ENCODE measurements at places on chromosomes 1 and 21.

DNA sequence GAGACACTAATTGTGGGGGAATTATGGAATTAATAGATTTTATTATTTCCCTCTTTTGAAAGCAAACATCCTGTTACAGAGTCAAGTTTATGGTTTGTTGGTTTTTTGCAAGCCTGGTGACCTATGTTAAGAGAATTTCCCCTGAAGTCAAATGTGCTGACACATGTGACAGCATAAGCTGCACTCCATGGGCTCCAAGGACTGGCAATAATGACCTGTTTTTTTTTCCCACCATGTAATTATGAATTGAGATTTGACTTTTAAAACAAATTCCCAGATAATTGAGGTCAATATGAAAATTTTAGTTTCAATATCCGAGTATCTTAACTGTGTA is 242.5 kb upstream of the SGIP1 start:
- no peak for DNase-seq

- no peak for DNase-seq
Measured at GRCh38 chr1:19036813-19037605, 80.5 kb upstream of the IFFO2 start.

DNA sequence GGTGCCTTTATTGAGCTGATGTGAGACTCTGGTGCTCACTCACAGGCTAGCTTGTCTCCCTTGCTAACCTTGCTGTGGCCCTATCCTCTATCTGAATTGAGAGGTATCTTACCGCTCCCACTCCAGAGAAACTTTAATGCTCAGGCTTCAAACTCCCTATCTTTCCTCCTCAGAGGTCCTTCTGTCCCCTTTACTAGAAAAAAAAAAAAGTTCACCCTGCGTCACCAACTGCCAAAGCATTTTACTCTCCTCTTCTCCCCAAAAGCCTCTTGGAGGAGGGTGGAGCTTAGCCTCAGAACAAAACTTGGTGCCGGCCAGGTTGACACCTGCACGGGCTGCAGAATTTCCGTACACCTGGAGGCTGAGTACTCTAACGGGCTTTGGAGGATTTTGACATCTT is 55.1 kb downstream of the ATP2B4 start:
- no peak for DNase-seq

DNA sequence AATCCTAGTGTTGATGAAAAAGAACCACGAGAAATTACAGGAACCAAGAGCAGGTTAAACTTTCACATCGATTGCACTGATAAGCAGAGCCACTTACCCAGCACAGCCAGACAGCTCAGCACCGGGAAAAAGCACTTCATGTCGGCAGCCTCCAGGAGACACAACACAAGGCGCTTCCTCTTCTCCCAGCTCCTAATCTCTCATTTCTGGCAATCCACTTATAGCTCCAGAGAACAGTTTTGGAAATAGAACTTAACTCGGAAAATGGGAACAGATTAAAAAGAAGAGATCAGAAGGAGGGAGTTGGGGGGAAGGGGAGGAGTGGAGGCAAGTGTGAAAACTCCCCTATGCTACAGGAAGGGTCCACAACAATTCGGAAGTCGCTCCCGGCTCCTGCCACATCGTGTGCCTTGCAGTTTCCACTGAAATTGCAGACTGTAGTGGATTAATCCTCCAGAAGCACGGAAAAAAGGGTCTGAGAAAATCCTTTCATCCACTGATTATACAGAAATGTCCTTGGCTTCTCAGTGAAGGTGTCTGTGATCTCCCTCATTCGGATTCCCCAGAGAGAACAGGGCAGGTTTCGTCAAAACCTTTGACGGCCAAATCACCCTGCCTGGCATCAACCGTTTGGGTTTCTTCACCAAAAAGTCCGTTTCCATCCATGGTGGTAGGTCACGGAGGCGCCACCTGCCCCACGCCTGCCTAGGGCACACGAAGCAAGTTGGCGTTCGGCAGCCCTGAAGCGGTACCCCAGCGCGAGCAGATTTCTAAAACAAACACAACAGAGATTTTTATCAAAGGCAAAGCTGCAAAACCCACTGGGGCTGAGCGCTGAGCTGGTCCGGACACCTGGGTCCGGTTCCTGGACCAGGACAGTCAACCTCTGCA is 1.1 kb downstream of the IGSF3 start:
- no peak for DNase-seq

- DNase-seq = peak; percentile 68
Measured at GRCh38 chr1:175319112-175319911, 126.7 kb upstream of the KIAA0040 start.

- no peak for DNase-seq
Measured at GRCh38 chr1:8680664-8681650, 136.5 kb downstream of the RERE start.

DNA sequence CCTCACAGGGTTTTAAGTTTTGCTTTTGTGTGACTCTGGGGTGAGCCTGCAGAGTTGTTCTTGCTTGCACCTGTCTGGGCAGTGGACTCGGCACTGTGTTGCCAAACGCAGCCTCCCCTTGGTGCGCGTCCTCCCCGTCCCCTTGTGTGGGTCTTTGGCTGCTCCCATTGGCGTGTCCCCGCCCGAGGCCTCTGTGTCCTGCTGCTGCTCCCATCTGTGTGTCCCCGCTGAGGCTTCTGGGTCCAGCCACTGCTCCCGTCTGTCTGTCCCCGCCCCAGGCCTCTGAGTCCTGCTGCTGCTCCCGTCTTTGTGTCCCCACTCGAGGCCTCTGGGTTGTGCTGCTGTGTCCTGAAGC is 62.8 kb downstream of the PCNT start:
- DNase-seq = no peak

GRCh38 chr1:2228157-2228594 is at the start of gene SKI:
Gene SKI, plus strand, starts transcription at chr1:2228319. Its CDS starts 448 bp downstream, at chr1:2228767.
- DNase-seq = no peak

GRCh38 chr1:181442181-181442525 is 41.2 kb upstream of the CACNA1E start:
- no peak for DNase-seq

DNA sequence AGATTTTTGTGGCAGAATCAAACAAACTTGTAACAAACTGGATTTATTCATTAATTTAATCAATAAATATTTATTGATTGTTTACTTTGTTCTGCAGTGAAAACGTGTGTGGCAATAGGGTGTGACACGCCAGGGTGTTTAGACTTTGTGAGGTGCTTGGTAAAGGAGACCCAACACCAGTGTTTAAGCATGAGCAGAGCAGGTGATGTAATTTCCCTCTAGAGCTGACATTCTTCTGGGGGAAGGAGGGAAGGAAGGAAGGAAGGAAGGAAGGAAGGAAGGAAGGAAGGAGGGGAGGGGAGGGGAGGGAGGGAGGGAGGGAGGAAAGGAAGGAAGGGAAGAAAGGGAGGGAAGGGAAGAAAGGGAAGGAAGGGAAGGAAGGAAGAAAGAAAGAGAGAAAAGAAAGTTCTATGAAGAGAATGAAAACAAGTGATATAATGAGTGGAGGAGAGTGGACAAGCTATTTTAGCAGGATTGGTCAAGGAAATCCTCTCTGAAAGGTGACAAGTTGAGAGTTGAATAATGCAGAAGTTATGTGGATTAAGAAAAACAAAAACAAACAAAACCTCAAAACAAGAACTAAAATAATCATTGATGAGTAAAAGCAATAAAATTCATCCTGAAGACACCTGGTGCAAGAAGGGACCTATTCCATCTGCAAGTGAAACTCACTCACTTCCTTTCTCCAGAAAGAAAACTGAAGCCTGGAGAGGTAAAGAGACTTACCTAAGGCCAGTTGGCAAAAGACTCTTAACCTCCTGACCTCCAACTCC is 60.8 kb downstream of the TSEN15 start:
- DNase-seq = no peak

GRCh38 chr1:203338335-203339036 is 12.4 kb downstream of the FMOD start:
- DNase-seq = no peak

- no peak for DNase-seq
Measured at GRCh38 chr1:87176087-87176486, 152.6 kb upstream of the LMO4 start.

- DNase-seq = no peak
Measured at GRCh38 chr1:147388969-147389368, 146.5 kb downstream of the CHD1L start.

- no peak for DNase-seq
Measured at GRCh38 chr1:220320709-220321108, 48.5 kb upstream of the RAB3GAP2 start.

- DNase-seq = no peak
Measured at GRCh38 chr1:90959352-90960206, 62.3 kb downstream of the ZNF644 start.

DNA sequence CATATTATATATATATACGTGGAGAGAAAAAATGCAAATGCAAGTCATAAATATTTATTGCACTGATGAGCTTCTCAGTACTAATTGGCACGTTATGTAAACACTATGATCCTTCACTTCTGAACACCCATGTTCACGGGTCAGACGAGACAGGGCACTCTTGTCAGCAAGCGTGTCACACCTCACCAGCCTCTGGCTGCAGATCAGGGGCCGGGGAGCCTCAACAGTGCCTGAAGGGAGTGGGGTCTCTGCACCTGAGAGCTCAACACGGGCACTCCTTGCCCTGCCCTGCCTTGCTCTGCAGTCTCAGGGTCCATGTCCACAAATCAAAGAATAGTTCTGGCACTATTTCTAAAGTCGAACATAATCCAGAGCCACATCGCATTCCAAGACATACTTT is 409 bp upstream of the HIVEP3 start:
- DNase-seq = no peak

DNA sequence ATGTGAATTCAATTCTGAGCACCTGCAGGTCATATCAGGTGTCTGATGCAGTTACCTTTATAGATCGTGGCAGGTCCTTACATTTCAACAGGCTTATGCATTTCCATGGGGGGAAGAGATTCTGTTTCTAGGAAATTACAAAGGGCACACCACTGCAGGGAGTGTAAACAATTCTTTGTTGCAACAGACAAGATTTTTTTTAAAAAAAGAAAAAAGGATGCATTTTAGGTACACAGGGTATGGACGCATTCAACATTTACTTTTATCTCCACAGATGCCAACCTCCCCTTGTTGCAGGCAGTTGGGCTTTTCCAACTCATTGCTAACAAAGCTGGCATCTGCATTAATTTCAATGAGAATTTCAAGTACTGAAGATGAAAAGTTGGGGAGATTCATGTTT is 13.5 kb upstream of the TEKT2 start:
- DNase-seq = no peak

DNA sequence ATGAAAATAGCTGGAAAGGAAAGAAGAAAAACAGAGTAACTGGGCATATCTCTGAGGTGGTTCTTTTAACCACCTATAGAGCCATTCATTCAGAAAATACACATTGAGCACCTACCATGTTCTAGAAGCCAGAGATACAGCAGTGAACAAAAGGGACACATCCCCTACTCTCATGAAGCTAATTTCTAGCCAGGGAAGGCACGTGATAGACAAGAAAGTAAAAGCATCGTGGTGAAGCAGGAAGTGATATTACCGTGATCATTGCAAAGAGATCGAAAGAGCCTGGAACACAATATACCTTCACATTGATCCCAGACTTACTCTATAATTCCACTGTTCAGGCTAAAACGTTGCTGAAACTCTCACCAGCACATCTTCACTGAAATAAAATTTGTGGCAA is 76.0 kb downstream of the TIAM1 start:
- DNase-seq = no peak

GRCh38 chr1:54537611-54538010 is 10.4 kb upstream of the ACOT11 start:
- no peak for DNase-seq

- peak; percentile 44 for DNase-seq
Measured at GRCh38 chr1:39576016-39576657, 453 bp downstream of the PABPC4 start.

Data from substantia nigra (tissue), 51 donors.